ENCODE measurements at places on chromosomes 4 and X.

DNA sequence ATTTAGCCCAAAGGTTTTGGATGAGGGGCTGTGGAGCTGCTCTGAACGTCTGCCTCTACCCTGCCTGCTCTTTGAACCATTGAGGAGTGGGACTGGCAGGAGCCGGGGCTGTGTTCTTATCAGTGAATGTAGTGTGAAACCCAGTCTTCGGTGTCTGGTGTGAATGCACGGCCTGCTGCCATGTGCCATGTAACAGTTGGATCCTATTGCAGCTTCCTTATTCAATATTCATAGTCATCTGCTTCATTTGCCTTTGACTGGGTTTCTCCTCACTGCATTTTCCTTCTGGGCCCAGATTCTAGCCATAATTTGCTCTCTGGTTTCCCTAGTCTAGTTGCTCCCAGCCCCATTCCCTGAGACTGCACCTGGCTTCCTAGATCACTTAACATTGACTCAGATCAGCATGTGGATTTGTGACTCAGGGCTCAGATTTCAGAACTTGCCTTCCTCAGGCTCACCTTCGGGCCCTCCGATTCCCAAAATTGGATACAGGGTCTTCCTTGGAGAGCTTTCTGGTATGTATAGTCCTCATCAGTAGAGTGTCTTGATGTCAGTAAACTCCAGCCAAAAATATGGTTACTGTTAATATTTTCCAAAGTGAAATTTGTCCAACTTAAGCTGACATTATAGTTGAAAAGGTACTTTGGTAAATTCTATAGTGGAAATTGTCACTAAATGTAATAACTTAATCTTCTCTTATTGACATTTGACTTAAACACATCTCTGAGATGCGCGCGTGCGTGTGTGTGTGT is 94.0 kb upstream of the DDIT4L start:
- no peak for DNase-seq

DNA sequence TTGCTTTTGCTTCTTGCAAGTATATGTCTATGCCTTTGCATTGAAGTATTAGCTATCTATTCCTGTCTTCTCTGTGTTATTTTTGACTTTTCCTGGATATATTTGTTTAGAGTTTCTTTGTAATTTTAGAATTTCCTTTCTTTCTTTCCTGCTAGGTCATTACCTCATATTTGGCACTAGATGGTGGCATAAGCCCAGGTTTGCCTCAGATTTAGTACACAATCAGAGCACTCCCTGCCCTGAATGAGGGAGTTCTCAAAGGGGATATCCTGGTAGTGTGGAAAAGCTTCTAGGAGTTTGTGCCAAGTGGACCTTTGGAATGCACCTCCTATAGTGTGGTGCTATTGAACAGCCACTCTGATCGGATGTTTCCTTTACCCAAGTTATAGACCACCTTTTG is 181.6 kb downstream of the UGT8 start:
- peak; percentile 1 for DNase-seq

GRCh38 chrX:70434352-70434866 is 10.2 kb upstream of the DLG3 start:
- DNase-seq = peak; percentile 35

DNA sequence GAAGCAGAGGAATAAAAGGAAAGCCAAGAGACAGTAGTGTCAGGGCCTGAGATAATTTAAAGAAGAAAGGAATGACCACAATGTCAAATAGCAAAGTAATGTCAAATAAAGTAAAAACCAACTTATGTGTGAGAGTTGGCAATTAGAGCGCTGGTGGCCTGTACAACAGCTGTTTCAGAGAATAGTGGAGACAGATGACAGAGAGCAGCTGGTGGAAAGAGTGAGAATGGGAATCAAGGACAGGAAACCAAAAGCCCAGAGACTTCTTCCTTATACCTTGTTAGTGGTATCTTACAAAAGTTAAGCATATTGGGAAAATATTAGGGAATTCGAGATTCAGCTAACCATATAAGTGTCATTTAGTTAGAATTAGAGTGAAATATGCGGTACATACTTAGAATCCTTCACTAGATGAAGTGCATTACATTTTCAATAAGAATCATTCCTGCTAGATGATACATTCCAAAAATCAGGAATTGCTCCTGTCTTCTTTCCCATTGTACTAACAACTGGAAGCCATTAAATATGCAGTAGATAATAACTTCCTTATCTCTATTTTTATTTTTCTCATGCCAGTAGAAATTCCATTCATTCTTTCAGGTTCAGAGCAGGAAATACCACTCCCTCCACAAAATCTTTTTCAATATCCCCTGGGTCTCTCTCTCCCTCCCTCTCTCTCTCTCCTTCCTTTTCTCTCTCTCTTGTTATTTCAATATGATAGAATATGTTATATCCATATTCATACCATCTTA is 525.4 kb downstream of the CENPC start:
- DNase-seq = no peak

DNA sequence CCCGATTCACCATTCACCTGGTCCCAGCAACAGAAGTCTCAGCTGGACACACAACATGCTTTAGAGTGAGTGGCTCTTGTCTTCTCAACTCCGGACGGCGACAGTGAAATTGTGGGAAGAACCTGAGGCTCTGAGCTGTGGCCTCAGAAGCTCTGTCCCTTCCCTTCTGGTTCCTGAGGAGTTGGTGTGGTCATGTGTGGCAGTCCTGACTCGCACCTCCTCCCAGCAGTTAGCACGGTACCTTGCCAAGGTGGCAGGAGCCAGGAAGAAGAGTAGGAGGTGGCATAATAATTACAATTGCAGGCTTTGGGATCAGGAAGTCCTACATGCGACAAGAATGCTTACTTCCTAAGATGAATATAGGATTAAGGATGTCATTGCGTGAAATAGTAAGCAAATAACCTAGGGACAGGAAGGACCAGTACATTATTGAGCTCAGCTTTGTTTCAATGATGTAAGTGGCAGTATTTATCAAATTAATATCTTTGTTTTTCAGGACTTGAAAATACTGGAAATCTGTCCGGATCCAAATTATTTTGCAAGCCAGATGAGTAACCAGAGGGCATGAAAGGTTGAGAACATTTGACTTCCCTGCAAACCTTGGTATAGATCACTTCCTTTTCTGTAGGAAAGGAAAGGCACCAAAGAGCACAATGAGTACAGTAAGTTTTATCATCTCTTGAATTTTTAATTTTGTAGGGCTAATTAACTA is 21.1 kb downstream of the RNF4 start:
- DNase-seq = no peak

DNA sequence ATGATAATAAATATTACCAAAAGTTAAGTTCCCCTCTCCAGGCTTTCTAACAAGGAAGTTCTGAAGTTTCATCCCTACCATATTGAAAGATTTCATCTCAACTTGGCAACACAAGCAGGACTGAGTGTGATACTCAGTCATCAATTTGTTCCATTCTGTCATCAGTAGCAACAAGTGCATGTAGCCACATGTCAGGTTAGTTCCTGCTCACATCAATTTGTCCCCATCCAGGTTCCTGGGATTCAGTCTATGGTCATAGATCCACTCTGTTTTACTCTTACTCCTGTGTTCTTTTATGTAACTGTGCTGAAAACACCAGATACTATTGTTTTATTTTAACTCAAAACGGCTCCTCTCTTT is 22.2 kb downstream of the SMPX start:
- no peak for DNase-seq

- no peak for DNase-seq
Measured at GRCh38 chr4:102469806-102470205, 31.4 kb upstream of the NFKB1 start.
